Activated naive CD4-positive, alpha-beta T cell treated with anti-CD3 and anti-CD28 coated beads for 36 hours (primary cell): ENCODE measurements at places on chromosomes 6 and 20. TPM values are rescaled to one million over a fixed set of nuclear protein-coding genes. Genes with fewer than 3 reads are reported as not detected.

- DNase-seq, result no peak
Measured at GRCh38 chr20:1165521-1165920, 19.3 kb downstream of the TMEM74B start.

GRCh38 chr20:48760403-48760983 is 67.3 kb downstream of the PREX1 start:
- peak; percentile 82 for DNase-seq

- peak; percentile 68 for DNase-seq
Measured at GRCh38 chr6:2733324-2733723, 17.4 kb downstream of the MYLK4 start.

DNA sequence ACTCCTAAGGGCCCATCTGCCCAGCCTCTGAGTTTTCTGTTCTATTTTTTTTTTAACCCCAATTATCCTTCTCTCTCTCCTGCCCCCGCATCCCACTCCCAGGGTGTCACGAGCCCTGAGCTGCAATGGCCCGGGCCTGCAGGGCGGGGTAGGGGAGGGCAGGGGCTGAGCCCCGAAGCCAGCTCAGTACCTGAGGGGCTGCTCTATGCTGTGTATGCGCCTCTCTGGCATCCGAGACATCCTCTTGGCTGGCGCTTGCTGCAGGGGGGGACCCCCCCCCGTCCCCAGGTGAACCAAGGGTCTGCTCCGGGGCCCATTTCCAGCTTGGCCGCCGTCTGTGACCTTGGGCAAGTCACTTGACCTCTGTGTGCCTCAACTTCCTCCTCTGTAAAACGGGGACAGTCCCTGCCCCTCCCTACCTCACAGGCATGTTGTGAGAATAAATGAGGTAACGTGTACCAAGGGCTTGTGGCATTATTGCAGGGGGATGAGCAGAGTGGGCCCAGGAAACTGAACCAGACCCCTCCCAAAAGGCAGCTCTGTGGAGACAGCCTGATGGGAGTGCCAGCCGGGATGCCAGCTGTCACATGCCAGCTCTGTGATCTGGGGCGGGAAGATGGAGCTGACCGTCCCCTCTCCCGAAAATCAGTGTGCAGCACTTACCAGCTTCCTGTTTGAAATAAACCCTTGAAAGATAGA is 13.0 kb upstream of the MYL9 start:
- DNase-seq, result no peak

DNA sequence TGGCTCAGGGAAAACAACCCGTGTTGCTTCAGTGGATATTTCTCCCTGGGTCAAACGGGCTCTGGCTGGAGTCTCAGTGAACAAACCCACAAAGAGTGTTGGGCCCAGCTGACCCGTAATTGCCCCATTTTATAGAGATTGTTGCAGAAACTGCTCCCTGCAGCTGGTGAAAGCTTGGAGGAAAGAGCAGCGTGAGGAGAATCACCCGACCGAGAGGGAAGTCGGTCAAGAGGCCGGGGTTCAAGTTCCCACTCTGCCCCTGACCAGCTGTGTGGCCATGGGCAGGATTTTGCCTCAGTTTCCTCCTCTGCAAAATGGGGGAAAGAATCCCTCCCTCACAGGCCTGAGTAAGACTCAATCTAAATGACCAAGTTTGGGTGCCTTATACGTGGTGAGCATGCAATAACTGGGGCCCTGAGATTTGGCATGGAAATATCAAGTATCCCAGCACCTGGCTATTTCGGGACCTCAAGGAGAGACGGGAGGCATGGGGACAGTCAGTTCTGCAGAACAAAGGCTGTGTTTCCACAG is 1.7 kb upstream of the TGM2 start:
- no peak for DNase-seq

DNA sequence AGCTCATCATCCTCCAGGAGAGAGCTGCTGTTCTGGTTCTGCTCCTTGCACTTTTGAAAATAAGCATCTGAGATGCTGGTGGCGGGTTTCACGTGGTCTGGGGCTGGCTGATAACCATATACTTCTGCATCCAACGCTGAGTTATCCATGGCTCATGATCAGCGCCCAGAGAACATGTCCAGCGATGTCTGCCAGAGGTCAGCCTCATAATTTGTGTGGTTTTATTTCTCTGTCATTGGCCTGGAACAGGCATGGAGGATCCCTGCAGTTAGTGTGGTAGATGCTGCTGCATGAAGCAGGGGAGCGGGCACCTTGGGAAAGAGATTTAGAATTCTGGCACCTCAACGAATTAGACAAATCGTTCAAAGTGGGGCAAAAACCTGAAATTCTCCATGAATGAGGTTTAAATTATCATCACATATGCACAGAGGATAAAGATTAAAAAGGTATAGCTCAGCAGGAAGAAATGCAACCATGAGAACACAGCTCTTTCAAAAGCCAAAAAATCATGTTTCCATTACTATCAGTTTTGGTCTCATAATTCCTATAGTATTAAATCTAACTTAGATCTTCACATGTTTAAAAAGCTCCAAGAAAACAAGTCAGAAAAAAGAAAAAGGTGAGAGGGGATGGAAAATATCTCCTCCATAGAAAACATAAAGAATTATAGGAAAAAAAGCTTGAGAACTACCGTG is 157.2 kb downstream of the SOD2 start:
- DNase-seq, result no peak

GRCh38 chr20:17403461-17403860 is 127.7 kb downstream of the BFSP1 start:
- no peak for DNase-seq

- DNase-seq, result no peak
Measured at GRCh38 chr20:9236458-9236857, 167.6 kb downstream of the PLCB4 start.

GRCh38 chr20:22833851-22834250 is 201.3 kb upstream of the SSTR4 start:
- DNase-seq, result no peak

- no peak for DNase-seq
Measured at GRCh38 chr6:134740473-134741199, 209.3 kb downstream of the ALDH8A1 start.

DNA sequence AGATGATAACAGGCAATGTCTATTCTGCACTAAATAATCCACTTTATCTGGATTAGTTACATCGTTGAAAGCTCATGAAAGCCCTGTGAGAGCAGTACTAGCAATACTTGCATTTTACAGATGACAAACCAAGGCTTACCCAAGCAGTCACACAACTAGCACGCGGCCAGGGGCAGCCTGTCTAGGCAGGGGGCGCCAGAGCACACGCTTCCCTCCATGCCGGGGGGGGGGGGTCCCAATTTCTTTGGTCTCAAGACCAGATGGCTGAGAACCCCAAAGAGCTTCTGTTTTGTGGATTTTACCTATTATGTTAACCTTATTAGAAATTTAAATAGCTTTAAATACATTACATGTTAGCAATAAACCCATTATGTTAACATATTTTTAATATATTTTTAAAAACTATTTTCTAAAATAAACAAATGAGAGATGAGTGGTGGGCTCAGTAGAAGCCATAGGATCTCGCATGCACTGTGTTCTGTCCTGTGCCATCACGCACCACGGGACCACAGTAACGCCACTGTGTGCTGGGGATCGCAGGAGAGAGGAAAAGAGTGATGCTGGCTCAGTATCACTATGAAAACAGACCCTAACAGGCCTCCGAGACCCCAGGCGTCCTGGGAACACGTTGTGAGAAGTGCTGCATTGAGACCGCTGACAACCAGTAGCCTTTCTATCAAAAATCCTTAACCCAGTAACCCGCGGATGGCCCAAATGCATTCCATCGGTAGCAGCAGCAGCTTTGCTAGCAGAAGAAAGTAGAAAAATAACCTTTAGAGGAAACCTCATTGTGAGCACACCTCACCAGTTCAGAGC is 5.3 kb upstream of the PRR18 start:
- peak; percentile 71 for DNase-seq

DNA sequence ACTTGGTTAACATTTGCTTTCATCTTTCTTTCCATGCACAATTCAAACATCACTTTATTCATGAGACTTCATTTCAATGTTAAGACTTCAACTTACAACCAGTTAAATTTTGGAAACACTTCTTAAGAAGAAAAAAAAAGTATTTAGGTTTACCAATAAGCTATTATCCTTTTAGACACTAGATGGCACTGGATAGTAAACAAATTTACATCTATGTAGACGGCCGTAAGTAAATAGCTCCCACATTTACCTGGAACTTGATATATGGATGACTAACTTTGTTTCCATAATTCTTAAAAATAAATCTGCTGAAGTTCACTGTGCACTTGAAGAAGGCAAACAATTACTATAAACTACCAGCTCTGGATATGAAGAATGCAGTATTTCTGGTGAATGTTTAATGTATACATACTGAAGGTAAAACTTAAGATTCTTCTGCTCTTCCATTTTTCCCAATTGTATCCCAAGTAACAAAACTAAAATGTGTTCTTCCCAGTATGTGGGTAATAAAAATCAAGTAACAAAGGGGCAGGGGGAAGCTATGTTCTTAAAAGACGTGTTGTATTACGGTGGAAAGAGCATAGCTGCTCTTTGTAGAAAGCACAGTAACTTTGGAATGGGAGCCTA is 130.6 kb upstream of the C6orf118 start:
- DNase-seq, result no peak

- DNase-seq, result no peak
Measured at GRCh38 chr6:20811109-20811761, 277.0 kb downstream of the CDKAL1 start.

DNA sequence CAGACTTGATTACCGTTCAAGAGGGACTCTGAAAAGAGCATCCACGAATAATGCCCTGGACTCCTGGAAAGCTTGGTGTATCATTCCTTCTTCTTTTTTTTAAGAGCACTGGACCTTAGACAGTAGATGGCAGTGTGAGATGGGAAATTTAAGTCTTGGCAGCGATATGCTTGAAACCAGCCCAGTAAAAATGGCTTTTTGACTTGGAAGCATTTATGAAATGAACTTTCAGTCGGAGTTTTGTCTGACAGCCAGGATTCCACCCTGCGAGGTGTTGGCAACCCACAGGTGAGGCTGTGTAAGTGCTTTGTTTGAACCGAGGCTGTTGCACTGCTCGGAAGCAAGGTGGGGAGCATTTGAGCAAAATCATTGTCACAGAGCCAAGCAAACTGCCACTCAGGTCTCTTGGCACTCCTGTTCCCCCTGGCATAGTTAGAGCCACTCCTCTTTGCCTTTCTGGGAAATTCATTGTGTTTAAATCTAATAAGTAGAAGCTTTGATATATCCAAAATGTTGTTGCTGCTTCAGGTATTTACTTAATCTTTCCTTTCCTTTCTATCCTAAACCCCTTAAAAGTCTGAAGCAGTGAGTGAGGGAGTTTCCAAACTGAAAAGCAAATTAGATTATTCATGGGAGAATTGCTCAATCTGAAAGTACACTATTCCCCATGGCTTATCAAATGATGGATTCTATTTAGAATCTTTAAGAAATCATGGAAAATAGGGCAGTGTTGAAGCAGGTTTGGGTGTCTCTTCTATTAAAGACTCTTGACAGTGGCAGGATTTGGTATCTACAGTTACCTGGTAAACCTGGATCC is 272.8 kb upstream of the SLC35B3 start:
- DNase-seq, result no peak

- no peak for DNase-seq
Measured at GRCh38 chr20:32608664-32609015, 23.5 kb upstream of the NOL4L start.

DNA sequence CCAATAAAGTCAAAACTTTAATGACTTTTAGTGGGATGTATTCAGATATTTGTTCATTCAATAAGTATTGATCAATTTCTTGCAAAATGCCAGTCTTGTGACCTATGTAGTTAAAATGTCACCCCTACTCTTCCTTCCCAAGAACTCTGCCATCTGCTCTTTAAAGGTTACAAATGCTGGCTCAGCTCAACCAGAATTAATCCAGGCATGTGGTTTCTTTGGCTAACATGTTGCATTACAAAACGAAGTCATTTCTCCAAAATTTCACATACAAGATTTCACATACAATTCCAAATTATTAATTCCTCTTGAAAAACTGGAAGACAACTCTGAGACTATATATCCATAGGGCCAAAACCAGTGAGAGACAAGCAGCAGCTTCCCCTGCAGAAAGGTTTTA is 395.7 kb downstream of the PRKN start:
- no peak for DNase-seq

GRCh38 chr6:93918258-93918657 is 498.9 kb upstream of the EPHA7 start:
- no peak for DNase-seq

- peak; percentile 97 for DNase-seq
Measured at GRCh38 chr6:4018171-4018923, 60.6 kb downstream of the FAM217A start.

DNA sequence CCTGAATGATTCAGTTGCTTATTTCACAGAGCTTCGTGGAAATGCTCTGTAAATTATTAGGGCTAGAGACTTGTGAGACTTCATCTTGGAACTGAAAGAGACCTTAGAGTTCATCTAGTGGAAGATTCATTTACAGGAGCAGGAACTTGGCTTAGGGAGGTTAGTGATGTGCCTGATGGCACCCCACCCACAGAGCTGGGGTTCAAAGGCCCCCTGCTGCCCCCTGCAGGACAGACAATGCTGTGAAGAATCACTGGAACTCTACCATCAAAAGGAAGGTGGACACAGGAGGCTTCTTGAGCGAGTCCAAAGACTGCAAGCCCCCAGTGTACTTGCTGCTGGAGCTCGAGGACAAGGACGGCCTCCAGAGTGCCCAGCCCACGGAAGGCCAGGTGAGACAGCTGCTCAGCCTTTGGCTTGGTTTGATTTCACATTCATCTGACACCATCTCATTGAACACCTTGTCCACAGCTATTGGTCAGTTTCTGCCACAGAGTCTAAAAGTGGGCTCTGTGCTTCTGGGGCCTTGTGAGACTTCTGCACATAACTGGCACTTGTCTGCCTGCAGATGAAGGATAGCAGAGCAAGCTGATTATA is 25.1 kb downstream of the MYBL2 start:
- peak; percentile 76 for DNase-seq

GRCh38 chr6:34190504-34191122 is 44.7 kb upstream of the GRM4 start:
- no peak for DNase-seq

- peak; percentile 69 for DNase-seq
Measured at GRCh38 chr6:90107771-90108282, 188.8 kb downstream of the BACH2 start.

GRCh38 chr20:694496-694895 is 18.9 kb upstream of the SCRT2 start:
- DNase-seq, result no peak

The APOBEC2 gene
- total RNA-seq, result not detected

The C6orf52 gene
- 1.3 TPM for total RNA-seq

The OR2B6 gene
- total RNA-seq, result not detected

The XKR7 gene
- total RNA-seq, result 0.02 TPM

The WFDC5 gene
- not detected for total RNA-seq

The SEMG1 gene
- total RNA-seq, result not detected

The NRSN1 gene
- not detected for total RNA-seq

The ME1 gene
- total RNA-seq, result not detected

The CST4 gene
- not detected for total RNA-seq
